ENCODE measurements at places on chromosomes 11 and 22.
A peak's percentile ranks its signal among the peaks of the same experiment; 100 is the strongest.

- no peak for DNase-seq
Observed at GRCh38 chr11:85279267-85279666, 347.9 kb downstream of the DLG2 start.

GRCh38 chr11:32065865-32066629 is 24.8 kb upstream of the RCN1 start:
- DNase-seq = no peak

DNA sequence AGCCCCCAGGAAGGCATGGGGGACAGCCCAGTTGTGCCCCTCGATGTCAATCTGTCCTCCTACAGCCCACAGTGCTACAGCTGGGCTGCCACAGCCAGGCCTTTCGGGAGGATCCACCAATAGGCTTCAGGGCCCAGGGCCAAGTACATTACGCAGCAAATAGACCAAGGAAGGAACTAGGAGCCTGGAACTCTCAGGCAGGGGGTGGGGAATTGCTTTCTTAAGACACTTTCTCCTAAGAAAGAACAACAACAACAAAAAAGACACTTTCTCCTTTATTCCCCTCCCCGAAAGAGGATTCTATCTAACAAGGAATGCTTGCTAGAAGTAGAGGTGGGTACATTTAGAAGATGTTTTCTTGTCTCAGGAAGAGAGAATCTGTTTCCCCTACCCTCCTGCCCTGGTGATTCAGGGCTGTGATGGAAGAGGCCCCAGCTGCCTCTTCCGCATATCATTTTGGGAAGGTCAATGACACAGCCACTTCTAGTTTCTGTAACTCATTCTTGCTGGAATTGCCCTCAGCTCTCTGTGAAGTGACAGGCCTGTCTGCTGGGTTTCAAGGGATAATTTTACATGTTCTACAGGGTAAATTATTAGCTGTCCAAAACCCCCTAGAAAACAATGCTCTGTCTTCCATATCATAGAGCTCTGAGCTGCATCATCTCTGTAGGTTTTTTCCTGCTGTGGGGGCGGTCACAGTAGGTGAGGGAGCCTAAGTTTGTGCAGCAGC is 6.0 kb upstream of the MALAT1 start:
- peak; percentile 70 for DNase-seq

DNA sequence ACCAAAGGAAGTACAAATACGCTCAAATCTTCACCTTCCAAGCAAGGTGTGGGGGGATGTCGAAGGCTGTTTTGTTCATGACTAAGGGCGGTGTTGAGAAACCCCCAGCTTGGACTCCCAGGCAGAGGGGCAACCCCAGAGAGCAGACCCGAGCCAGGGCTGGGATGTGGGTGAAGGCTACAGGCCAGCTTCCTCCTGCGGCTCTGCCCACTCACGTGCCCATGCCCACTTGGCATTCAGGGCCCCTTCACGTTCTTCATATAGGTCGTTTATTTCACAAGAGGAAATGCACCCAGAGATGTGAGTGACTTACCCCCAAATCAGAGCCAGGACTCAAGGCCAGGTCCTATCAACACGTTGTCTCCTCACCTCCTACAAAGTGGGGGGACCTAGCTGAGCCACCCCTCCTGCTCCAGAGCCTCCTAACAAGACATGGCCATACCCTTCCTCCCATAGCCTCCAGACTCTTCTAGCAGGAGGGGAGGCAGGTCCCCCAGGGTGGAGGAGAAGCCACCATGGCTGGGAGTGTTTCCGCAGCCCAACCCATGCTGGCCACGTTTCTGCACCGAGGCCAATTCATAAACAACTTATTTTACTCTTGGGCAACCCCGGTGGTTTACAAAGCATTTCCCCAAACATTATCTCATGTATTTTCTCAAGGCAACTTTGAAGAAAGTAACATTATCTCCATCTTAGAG is 22.0 kb downstream of the TMEM184B start:
- DNase-seq = no peak

DNA sequence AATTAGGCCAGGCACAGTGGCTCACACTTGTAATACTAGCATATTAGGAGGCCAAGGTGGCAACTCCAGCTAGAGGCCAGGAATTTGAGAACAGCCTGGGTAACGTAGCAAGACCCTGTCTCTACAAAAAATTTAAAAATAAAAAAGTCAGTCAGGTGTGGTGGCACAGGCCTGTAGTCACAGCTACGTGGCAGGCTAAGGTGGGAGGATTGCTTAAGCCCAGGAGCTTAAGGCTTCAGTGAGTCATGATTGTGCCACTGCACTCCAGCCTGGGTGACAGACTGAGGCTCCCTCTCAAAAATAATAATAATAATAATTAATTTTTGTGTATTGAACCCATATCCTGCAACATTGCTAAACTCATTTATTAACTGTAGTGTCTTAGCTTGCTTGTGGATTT is 15.3 kb upstream of the TRIM29 start:
- no peak for DNase-seq

- peak; percentile 91 for DNase-seq
Observed at GRCh38 chr22:30325065-30325720, 1.5 kb downstream of the TBC1D10A start.

- no peak for DNase-seq
Observed at GRCh38 chr22:28674121-28674563, 5.5 kb downstream of the TTC28 start.

DNA sequence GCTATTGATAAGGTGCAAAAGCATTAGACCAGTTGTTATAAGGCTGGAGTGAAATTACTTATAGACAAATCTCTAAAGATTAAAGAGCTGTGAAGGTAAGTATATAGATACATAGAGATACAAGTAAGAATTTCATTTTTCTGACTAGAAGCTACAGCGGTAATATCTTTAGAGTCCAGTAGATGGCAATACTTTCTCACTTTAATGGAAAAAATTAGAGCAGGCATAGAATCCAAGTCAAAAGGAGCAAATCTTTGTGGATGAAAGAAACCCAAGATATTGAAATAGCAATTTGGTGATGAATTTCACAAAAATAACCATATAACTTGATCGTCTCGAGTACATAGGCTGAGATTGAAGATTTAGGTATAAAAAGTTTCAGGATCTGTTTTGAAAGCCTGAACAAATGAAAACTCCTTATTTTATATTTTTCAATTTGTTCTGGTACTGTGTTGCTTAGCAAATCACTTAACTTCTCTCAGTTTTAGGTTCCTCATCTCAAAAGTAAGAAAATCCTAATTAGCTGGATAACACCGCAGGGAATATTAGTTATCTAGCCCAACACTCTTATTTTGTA is 81.9 kb downstream of the UVRAG start:
- DNase-seq = peak; percentile 50

- peak; percentile 98 for DNase-seq
Observed at GRCh38 chr11:568306-569157, 7.7 kb upstream of the PHRF1 start.

GRCh38 chr11:15621565-15621964 is 506.8 kb downstream of the INSC start:
- DNase-seq = peak; percentile 10

GRCh38 chr11:108025387-108026080 is 16.8 kb downstream of the CUL5 start:
- no peak for DNase-seq

DNA sequence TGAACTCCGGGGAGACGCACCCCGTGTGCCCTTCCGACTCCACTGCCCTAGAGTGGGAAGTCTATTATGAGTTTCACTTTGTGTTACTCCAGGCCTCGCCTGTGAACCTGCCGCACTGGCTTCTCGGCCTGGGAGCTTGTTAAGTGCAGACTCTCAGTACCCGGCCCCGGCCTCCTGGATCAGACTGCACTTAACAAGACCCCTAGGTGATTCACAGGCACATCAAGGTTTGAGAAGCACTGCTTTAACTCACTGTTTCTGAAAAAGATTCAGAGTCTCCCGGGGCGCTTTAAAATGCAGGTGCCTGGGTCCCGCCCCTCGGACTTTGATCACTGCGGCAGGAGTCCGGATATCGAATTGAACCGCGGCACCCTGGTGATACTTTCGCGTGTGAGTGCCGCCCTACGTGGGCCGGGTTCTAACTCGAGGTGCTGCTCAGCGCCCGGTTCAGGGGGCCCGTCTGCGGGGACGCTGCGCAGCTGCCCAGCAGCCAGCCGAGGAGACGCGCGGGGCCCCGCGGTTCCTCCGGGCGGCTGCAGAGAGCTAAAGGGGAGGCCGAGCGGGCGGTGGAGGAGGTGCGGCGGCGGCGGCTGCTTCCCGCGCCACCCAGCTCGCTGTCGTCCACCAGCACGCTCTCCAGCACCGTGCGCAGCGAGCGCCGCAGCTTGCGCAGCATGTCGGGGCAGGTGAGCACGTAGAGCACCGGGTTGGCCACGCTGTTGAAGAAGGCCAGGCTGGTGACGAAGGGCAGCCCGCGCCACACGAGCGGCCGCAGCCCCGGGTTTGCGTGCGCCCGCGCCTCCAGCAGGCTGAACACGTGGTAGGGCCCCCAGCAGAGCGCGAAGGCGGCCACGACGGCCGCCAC is 3.4 kb downstream of the PTGDR2 start:
- peak; percentile 71 for DNase-seq

DNA sequence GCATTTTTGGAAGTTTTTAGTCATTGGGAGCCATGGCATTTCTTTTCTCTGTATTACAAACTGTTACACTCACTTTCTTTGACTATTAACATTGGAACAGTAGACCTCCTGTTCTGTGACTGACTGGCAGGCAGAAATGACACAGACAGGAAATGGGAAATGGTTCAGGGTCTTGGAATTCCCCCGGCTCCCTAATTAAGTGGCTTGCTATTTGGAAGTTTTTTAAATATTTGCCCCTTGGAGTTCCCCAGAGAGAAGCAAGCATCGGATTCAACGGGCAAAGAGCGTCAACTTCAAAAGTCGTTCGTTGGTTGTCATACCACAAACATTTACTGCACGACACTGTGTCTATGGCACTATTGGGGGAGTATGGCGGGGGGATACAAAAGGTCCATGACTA is 1.1 kb upstream of the BIRC2 start:
- peak; percentile 13 for DNase-seq

DNA sequence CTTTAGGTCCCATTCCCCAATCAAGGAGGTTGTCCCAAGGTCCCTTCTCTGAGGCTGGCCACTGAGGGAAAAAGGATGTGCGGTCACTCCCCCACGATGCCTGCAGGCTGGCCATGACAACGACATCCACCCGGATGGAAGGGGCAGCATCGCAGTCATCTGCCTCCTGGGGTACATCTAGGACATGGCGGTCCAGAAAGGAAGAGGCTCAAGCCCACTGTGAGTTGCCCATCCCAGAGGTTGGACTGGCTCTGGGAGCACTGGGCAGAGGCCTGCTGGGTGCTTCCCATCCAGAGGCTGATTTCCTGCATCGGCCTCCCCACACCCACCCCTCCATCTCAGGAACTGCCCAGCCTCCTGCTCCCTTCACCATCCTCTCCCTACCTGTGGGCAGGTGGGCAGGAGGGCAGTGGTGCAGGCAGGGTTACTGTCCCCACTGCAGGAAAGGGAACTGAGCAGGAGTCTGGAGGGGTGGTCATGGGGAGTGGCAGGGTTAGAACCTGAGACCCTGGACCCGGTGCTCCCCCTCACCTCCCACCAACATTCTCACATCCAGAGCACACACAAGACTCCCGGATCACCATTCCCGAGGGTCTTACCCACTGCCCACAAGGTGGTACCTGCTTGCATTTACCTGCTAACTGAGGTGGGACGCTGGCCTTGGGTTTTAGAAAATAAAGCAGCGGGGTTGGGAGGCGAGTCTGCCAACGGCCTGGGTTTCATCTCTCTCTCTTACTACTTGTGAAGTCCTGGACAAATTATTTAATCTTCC is 4.4 kb downstream of the RCE1 start:
- no peak for DNase-seq

- no peak for DNase-seq
Observed at GRCh38 chr11:46130286-46130940, 9.2 kb upstream of the PHF21A start.

GRCh38 chr22:46121079-46121478 is 29.2 kb upstream of the PPARA start:
- no peak for DNase-seq

GRCh38 chr11:15560689-15561467 is 446.2 kb downstream of the INSC start:
- DNase-seq = no peak

- peak; percentile 30 for DNase-seq
Observed at GRCh38 chr11:33452836-33453624, 195.8 kb downstream of the HIPK3 start.

GRCh38 chr11:90364527-90364926 is 141.7 kb upstream of the CHORDC1 start:
- DNase-seq = no peak

- DNase-seq = no peak
Observed at GRCh38 chr11:134841411-134841810, 429.4 kb upstream of the B3GAT1 start.

- DNase-seq = peak; percentile 73
Observed at GRCh38 chr11:119615003-119615881, 113.8 kb downstream of the NECTIN1 start.

- DNase-seq = no peak
Observed at GRCh38 chr11:47631473-47631872, 10.9 kb downstream of the MTCH2 start.

GRCh38 chr11:64510759-64511158 is 80.3 kb upstream of the SLC22A12 start:
- no peak for DNase-seq

DNA sequence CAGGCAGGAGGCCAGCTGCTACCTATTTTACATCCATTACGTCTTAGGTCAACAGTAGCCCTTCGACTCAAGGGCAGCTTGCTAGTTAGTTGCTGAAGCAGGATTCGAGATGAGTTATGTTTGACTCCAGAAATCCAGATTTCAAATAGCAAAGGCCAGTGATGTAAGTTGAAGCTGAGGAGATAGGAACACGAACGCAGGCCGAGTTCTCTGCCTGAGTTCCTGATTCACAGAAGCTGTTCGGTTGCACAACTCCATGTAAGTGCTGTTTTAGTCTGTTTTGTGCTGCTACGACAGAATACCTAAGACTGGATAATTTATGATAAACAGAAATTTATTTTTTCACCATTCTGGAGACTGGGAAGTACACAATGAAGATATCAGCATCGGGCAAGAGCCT is 111.2 kb downstream of the SLC1A2 start:
- peak; percentile 52 for DNase-seq

GRCh38 chr11:92979176-92979575 is 9.7 kb downstream of the MTNR1B start:
- no peak for DNase-seq

DNA sequence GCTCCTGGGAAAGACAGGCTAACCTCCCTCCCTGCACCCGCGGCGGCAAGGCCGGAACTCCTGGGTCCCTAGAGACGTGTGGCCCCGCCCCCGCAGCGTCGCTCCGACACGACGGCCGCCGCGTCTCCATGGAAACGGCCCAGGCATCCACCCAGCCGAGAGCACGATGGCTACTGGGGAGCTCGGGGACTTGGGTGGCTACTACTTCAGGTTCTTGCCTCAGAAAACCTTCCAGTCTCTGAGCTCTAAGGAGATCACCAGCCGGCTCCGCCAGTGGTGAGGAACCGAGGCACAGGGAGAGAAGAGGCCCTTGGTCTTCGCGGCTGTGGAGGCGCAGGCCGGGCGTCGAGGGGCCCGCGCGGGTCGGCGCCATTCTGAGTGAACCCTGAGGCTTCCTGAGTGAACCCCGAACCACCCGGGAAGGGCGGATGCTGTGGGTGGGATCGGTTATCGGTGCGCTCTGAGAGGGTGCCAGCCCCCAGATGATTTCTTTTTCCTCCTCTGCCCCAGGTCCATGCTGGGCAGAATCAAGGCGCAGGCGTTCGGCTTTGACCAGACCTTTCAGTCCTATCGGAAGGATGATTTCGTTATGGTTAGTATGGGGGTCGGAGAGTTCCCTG is at the start of gene CFAP300:
Gene CFAP300, plus strand, starts transcription at position 133 of the 620 bp plus-strand sequence. Its CDS starts 34 bp downstream, at position 167.
- DNase-seq = peak; percentile 80

- DNase-seq = no peak
Observed at GRCh38 chr11:120718171-120718570, 206.6 kb downstream of the GRIK4 start.

- DNase-seq = no peak
Observed at GRCh38 chr11:65288706-65289536, 25.7 kb upstream of the CDC42EP2 start.

- DNase-seq = no peak
Observed at GRCh38 chr11:122128146-122128545, 12.1 kb upstream of the BLID start.

Measured in hepatocyte (in vitro differentiated cells).